DMS79 (cell line): ENCODE measurements at places on chromosomes 7 and 10.

DNA sequence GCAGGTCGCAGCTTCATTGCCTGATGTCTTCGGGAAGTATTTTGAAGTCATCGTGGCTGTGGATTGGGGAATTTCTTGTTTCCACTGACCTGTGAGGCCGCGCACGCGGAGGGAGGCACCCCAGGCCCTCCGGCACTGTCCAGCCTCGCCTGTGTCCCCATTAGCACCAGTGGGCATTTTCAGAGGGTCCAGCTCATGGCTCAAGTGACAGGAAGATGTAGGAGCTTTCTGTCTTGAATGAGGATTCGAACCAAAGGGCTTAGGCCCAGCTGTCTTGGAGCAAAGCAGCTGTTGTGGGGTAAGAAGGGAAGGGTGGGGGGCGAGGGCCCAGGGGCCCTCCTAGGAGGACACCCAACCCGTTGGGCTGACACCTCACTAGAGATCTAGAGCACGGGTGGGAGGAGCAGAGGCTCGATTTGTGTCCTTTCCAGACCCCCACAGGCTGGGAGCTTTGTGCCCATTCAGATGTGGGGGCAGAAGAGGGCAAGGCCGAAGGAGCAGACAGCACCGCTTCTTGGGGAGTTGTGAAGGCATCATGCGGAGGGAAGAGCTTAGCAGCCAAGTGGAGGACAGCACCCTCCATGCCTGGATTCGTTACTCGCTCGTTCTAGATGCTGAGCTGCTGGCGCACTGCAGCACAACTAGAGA lies 914 bp downstream of the ZNF37A start:
- no peak for DNase-seq

- no peak for DNase-seq
These were observed 2.3 kb upstream of the FZD9 start for GRCh38 chr7:73431041-73431835.

- no peak for DNase-seq
These were observed 15.5 kb downstream of the FAM241B start for GRCh38 chr10:69645296-69646184.

DNA sequence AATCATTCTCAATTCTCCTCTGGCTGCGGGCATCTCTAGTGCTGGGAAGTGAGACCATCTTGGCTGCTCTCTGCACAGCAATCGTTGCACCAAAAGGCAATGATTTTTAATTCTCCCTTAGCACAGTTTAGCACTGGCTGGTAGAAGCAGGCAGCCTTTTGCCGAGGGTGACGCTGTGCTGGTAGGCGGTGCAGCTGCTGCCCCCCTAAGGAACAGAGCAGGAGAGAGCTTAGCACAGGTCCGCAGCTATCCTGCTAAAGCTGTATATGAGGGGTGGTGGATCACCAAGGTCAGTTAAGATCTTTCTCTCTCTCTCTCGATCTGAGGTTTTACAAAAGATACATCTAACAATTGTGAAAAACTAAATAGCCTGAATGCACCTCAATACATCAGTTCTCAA lies 390.1 kb downstream of the GATA3 start:
- DNase-seq: no peak

GRCh38 chr7:155533827-155534690 lies 12.3 kb downstream of the CNPY1 start:
- DNase-seq: no peak

GRCh38 chr10:68047122-68047521 lies 28.0 kb downstream of the HERC4 start:
- DNase-seq: no peak

GRCh38 chr10:114810926-114811325 lies 10.7 kb upstream of the FHIP2A start:
- no peak for DNase-seq

DNA sequence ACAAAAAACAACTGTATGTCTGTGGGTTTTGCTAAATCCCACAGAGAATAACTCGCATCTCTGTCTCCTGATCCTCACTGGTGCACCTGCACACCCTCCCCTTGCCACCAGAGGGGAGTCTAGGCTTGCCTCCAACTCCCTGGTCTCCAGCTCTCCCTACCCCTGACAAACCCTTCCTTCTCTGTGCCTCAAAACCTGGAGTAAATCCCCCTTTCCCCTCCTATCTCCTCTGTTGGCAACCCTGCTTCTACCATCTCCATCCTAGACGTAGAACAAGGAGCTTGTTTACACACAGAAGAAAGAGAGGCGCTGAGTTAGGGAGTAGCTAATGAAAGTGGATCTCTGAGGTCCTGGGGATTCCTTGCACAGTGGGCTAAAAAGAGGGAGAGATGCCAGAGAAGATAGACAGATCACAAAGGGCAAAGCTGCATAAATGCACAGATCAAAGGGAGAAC lies 6.0 kb downstream of the MBLAC1 start:
- DNase-seq: peak; percentile 37

GRCh38 chr10:30284865-30285594 lies 64.0 kb downstream of the MTPAP start:
- no peak for DNase-seq

GRCh38 chr10:17375936-17376584 lies 78.3 kb downstream of the ST8SIA6 start:
- DNase-seq: no peak

- no peak for DNase-seq
These were observed 70.9 kb downstream of the AMZ1 start for GRCh38 chr7:2758673-2759616.

DNA sequence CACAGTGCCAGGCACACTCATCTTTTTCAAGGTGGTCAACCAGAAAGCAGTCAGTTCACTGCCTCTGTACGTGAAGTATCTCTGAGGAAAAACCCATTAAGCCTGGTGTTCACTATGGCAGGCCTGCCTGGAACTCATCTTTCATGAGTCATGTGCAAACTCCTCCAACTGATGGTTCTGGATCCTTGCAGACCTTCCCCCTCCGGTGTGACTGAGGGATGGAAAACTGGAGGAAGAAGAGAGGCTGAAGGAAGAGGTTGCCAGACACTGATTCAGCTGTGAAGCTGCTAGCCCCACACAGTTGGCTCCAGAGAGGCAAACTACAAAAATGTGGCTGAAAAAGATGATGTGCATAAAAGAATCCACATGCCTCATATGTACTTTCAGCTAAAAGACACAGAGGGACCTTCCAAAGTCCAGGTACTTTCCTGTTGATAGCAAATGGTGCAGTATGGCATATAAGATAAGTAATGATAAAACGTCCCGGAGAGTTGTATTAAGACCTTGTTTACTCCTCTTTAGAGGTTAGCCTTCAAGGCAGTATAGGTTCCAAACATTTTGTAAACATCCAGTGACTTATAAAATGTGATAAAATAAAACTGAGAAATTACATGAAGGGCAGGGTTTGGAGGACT lies 2.7 kb downstream of the CYP3A5 start:
- no peak for DNase-seq

- peak; percentile 41 for DNase-seq
These were observed 347.7 kb downstream of the GLRX3 start for GRCh38 chr10:130483691-130484467.

- DNase-seq: no peak
These were observed 35.7 kb downstream of the PPP1R9A start for GRCh38 chr7:94943134-94943533.

- DNase-seq: no peak
These were observed 17.6 kb upstream of the RASGEF1A start for GRCh38 chr10:43284341-43284910.

DNA sequence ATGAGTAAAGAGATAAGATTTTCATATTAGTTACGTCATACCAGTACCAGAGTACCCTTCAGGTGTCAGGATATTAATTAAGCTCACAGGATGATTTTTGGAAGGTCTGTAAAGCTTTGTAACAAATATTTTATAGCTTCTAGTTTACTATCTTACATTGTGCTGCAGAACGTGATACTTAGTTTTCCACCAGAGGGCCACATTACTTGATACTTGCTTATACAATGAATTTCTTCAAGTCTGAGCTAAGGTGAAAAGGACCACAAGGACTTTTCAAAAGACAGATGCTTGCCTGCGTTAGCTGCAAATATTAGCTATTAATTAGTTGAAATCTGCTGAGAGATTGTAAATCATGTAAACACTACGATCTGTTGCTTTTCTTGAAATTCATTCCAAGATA lies 12.2 kb downstream of the FOXP2 start:
- no peak for DNase-seq

DNA sequence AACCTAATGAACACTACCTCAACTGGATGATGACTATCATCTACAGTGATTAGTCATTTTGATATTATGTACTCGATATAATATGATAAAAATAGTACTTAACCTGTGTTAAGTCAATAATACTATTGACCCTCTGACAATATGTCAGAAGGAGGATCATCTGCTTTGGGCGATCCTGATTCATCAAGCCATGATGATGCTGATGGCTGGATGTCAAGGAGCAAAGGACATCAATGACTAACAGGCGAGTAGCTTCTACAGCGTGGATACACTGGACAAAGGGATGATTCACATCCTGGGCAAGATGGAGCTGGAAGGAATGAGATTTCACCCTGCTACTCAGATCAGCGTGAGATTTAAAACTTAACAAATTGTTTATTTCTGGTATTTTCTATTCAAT lies 94.4 kb upstream of the SKAP2 start:
- DNase-seq: no peak

DNA sequence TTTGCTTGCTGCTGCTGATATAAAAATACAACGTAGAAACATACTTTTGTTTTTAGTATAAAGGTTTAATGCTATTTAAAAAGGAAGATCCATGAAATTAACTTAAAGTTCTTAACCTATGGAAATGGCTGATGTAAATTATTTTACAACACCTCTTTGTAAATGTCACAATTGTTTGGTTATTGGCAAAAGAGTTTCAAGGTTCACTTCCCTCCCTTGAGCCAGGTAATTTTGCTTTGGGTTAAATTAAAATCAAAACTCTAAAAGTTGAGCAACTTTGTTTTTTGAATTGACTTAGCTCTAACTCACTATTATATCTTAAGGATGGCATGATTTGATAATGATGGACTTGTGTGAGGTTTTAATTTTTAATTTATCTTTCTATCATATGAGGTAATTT lies 39.2 kb upstream of the CYP2C18 start:
- no peak for DNase-seq

- no peak for DNase-seq
These were observed 275.2 kb downstream of the BAMBI start for GRCh38 chr10:28952523-28952922.

GRCh38 chr7:156353352-156353751 lies 287.2 kb upstream of the RNF32 start:
- no peak for DNase-seq

DNA sequence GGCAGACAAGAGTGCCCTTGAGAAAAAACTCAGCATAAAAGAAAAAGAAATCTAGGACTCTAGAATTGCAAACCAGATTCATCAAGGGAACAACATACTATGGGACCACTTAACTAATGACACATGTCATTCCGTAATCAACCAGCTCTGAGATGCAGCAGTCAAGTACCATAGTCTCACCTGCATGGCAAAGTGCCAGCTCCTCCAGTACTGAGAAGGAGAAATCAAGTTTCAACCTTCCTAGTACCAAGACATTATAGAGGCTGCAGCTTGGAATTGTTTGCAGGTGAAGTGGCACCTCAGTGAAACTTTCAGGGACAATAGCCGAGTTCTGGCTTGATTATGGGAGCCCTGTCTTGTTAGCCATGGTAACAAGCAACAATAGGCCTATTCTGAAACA lies 11.5 kb downstream of the STEAP1 start:
- DNase-seq: no peak

- DNase-seq: no peak
These were observed 240.7 kb downstream of the FZD1 start for GRCh38 chr7:91504919-91505318.

GRCh38 chr7:27868131-27868550 lies 128.2 kb downstream of the TAX1BP1 start:
- DNase-seq: no peak

DNA sequence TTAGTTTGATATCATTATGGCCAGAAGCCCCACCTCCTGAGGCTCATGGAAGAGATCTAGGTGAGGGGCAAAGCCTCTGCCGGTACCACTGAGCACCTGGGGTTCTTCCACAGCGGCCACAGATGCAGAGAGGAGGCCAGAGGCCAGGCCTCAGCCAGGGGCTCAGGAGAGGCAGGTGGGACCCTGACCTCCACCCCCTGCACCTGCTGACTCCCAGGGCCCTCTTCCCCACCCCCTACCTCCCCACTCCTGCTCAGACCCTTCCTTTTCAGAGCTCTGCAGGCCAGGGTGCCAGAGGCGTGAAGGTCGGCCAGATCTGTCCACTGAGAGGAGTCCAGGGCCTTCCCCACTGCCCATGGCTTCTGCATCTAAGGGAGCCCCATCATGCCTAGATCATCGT lies 178.7 kb upstream of the PPP2R2D start:
- no peak for DNase-seq
